ENCODE measurements at places on chromosomes 4 and X.

GRCh38 chr4:41939016-41939626, 3.9 kb downstream of the TMEM33 start:
- DNase-seq = peak; percentile 94

- no peak for DNase-seq
Observed at GRCh38 chrX:110741213-110741796, 54.3 kb downstream of the CHRDL1 start.

DNA sequence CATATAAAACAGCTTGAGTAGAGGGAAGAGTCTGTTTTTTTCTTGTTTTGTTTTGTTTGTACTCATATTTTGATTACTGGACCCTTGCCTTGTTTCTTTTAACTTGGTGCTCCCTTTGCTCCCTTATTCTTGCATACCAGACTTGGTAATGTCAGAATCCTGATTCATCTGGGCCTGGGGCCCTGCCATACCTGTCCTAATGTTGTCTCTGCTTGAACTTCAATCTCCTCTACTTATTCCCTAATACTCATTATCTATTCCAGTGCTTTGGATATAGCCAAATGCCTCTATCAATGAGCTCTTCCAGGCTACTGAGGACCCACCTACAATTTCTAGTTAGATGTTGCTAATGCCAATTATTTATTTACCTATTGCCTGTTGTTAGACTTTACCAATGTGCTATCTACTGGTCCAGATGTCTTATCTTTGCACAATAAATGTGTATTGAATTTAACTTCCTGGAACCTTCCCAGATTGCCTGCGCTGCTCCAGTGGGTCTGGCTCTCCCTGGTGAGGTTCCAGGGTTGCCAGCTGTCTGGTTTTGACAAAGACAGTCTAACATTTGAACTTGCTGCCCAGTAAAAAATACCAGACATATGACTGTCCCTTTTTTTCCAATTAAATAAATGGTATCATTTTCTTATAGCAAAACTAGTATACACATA, 64.4 kb upstream of the ACSL4 start:
- no peak for DNase-seq

- DNase-seq = no peak
Observed at GRCh38 chr4:25146076-25146475, 14.2 kb downstream of the SEPSECS start.

GRCh38 chr4:169618286-169618685, 2.1 kb upstream of the CLCN3 start:
- DNase-seq = no peak

DNA sequence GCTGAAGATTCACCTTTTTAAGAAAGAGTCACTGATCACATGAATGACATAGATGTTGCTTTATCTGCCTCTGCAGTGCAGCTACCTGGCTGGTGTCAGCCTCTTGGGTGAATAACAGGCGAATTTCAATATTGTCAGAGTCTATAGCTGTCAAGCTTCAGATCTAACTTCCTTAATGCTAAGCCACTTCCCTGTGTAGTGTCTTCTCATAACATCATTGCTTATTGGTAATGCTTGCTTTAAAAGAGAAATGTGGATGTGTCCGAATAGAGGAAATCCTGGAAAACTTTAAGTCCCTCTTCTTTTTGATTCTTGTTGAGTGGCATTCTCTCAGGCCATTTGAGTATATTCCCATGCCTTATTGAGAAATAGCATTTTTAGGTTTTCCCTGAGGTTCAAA, 7.3 kb upstream of the IGFBP7 start:
- no peak for DNase-seq

GRCh38 chr4:37415845-37416369, 171.4 kb downstream of the NWD2 start:
- no peak for DNase-seq

GRCh38 chr4:124713185-124713592, 657 bp upstream of the ANKRD50 start:
- DNase-seq = peak; percentile 76

DNA sequence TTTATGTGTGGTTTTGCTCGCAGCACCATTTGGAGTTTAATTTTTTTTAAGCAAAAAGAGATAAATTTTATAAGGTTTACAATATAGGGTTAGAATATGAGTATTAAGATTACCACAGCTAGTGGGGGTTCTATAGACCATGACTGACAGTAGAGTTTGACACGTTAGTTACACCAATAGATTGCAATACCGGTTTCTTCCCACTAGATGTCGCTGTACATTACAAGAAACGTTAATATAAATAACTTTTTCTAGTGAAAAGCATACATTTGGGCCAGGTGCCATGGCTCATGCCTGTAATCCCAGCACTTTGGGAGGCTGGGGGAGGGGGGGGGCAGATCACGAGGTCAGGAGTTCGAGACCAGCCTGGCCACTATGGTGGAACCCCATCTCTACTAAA, 433.6 kb downstream of the MAGEB5 start:
- peak; percentile 37 for DNase-seq

DNA sequence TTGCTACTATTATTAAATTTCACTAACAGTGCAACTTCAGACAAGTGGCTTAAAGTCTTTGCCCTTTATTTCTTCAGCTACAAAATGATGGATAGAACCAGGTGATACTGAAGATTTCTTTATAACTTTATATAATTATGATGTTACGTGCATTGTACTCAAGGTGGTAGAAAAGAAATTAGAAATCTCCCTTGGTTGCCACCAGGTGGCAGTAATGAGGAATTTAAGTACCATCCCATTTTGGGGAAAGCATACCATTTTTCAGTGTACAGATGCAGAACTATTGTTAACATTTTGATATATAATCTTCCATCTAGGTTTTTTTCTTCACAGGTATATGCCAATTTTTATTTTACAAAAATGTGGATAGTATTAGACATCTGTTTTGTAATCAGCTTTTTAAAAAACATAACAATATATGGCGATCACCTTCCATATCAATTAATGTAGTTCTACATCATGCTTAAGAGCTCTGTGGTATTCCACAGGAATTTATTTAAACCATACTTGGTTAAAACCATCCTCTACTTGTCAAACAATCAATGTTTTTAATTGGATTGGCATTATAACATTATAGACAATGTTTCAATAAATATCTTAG, 37.7 kb upstream of the RAB33B start:
- peak; percentile 70 for DNase-seq

- DNase-seq = no peak
Observed at GRCh38 chrX:135528254-135528653, 7.8 kb downstream of the INTS6L start.

DNA sequence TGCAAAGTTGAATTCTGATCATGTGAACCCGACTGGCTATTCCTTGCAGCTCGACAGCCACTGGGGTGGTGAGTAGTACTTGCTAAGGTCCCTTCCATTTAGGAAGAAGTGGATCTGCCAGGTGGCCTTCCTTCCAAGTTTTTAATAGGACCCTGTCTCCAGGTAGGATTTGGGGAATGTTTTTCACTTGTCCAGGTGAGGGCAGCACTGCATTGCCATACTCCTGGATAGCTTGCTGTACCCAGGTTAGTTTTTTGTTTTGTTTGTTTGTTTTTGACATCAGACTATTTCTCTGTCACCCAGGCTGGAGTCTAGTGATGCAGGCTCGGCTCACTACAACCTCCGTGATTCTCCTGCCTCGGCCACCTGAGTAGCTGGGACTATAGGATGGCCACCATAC, 29.8 kb downstream of the SAGE1 start:
- DNase-seq = no peak

GRCh38 chrX:68995386-68995779, 166.6 kb downstream of the EFNB1 start:
- DNase-seq = no peak

- DNase-seq = no peak
Observed at GRCh38 chrX:150234126-150234525, 129.0 kb upstream of the MAMLD1 start.

- DNase-seq = no peak
Observed at GRCh38 chr4:20493761-20494353, 206.4 kb upstream of the PACRGL start.

DNA sequence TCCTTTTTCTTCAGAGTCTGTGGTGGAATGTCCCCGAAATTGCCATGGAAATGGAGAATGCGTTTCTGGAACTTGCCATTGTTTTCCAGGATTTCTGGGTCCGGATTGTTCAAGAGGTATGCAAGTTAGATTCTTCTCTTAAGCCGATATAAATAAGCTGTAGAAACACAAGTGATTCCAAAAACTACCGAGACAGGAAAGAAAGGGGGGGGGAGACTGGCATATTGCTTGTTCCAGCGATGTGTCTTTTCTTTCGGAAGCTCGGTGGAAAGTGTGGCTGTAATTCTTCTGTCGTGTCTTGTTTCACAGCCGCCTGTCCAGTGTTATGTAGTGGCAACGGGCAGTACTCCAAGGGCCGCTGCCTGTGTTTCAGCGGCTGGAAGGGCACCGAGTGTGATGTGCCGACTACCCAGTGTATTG, 236.9 kb downstream of the DCTD start:
- DNase-seq = no peak

- no peak for DNase-seq
Observed at GRCh38 chr4:161393602-161394001, 770.2 kb downstream of the FSTL5 start.

DNA sequence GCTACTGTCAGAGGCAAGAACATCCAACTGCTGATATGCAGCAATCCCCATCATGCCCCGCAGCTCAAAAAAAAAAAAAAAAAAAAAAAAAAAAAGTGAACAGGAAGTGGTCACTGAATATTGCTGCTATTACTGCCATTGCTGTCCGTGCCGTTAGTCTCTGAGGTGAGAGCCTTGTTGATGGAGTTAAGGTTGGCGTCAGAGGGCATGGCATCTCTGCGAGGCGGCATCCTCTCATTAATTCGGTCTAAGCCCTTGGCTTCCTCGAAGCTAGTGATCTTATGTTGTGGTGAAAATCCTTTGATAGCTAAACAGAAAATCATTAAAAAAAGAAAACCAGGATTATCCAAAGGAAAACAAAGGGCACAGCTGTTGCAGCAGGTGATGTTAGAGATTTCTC, 321.6 kb downstream of the PPP3CA start:
- no peak for DNase-seq

DNA sequence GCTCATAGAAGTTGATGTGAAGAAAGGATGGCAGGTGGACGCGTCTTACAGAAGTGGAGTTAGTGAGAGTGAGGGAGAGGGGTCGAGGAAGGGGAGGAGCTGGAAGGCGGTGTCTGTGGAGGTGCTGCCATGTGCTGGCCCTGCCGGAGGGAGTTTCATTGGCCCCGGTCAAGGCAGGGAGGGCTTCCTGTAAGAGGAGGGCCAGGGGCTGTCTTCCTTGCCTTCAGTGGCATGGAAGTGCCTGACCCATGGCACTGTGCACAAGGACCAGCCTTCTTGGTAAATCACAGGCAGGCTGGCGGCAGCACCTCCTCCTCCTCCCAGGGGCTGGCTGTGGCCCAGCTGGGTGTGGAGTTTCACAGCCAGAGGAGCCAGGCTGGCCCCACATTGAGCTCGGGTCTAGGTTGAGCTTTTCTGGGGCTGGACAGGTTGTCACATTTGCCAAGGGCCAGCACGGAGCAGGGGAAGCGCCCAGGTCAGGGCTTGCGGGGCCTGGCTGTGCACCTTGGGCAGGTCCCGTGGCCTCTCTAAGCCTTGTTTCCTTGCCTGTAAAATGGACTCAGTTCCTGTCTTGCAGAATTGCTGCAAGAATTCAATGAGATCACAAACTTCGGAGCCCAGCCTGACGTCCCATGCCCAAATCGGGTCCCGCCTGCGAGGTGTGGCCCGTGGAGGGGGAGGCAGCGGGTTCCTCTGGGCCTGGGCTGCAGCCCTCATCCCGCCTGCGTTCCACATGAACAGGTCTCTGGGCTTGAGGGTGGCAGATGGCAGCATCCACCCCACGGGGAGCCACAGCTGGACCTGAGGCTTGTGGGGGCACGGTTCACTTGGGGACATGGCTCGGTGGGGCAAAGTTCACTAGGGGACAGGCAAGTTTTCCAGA, 7.0 kb downstream of the HTRA3 start:
- no peak for DNase-seq

GRCh38 chr4:41065434-41066006, 148.8 kb downstream of the APBB2 start:
- DNase-seq = no peak

DNA sequence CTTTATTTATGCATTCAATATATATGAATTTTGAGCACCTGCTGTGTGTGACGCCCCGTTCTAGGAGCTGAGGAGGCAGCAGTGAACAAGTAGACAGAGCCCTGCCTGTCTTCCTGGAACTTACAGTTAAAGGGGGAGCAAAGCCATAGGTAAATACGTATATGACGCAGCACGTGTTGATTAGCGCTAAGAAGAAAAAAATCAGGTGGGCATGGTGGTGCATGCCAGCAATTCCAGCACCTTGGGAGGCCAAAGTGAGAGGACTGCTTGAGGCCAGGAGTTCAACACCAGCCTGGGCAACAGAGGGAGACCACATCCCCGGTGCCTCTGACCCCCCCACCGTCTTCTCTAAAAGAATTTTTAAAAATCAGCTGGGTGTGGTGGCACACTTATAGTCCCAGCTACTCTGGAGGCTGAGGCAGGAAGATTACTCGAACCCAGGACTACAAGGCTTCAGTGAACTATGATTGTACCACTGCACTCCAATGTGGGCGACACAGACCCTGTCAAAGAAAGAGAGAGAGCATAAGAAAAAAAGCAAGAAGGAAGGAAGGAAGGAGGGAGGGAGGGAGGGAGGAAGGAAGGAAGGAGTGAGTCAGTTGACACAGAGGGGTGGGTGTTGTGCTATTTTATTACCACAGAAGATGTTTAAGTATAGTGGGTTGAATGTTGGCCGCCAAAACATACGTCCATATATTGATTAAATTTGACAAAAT, 5.4 kb upstream of the KIAA0232 start:
- DNase-seq = no peak

DNA sequence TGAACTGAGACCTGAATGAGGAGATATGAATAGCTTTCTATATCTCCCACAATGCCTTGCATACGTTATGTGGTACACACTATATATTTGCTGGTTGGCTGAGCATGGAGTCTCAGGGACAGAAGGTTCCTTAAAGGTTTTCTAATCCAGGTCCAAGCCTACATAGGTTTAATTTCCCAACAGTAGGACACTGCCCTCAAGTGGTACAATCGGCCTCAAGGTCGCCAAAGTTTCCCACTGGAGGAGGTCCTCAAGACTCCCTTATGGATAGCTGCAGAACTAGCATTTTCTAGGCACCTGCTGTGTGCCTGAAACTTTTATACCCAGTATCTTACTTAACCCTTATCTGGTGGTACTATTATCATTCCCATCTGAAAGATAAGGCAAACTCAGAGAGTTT, 21.0 kb upstream of the EFNB1 start:
- DNase-seq = peak; percentile 44

DNA sequence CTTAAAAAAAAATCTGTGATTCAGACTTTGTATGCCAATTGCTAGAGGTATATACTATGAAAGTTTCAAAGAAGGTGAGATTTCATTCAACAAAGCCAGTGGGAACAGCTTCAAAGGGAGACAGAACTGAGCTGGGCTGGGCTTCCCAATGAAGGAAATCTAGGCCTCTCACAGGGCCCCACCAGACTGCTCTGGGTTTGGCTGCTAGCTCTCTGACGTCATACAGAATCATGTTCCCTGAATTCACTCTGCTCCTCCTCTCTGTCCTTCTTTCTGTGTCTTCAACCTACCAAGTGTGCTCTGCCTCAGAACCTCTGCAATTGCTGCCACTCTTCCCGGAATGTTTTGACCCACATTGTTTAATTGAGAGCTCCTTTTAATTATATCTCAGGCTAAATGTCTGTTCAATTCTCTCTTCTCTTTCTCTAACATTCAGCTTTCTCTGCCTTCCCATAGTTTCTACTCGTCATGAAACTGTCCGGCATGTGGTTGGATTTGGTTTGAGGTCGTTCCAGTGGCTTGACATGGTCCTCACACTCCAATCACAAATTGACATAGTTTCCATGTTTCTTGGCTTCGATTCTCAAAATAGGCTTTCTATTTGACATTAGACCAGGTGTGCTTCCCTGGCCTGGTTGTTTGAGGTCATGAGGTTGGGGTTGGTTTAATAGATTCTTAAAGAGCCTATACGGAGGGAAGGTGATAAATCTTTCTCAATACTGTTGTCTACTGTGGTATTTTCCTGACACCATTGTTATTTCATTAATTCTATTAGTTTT, 282.1 kb upstream of the EMCN start:
- DNase-seq = no peak
